ENCODE measurements at places on chromosomes 6 and 20. TPM values are rescaled to one million over a fixed set of nuclear protein-coding genes. Genes with fewer than 3 reads are reported as not detected.

Gene CYP21A2
- 1.2 TPM for total RNA-seq

Gene RAB44
- total RNA-seq = 1.6 TPM

Gene PPP1R16B
- total RNA-seq = 8.4 TPM

Gene RAE1
- total RNA-seq = 15.9 TPM

Gene ABHD16B
- not detected for total RNA-seq

Gene STX11
- 54.5 TPM for total RNA-seq

Gene NOX3
- total RNA-seq = not detected

Gene CCR6
- total RNA-seq = not detected

DNA sequence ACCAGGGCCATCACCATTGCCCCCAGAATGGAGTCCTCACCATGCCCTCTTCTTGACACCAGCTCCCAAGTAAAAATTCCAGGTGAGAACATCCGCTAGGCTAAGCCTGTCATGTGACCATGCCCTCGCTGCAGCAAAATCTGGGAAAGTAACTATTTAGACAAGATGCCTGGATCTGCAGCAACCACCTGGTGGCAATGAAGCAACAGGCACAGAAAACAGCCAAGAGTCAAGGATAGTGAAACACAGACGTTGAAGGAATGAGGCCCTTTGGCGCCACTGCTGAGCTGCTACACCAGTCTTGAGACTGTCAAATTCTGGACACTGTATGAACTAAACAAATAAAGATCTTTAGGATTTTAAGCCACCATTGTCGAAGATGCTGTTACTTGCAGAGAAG is 30.1 kb upstream of the TGM6 start:
- no peak for DNase-seq

DNA sequence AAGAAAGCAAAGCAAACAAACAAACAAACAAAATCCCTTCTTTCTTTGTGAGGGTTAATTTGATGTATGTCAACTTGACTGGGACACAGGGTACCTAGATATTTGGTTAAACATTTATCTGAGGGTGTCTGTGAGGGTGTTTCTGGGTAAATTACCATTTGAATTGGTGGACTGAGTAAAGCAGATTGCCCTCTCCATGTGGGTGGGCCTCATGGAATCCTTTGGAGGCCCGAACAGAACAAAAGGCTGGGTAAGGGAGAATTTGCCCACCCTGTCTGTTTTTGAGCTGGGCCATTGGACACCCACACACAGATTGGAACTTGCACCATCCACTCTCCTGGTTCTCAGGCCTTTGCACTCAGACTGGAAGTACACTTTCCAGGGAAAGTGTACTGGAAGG is 628.8 kb upstream of the CITED2 start:
- no peak for DNase-seq

GRCh38 chr6:108561742-108562502 is 1.2 kb downstream of the FOXO3 start:
- peak; percentile 49 for DNase-seq

DNA sequence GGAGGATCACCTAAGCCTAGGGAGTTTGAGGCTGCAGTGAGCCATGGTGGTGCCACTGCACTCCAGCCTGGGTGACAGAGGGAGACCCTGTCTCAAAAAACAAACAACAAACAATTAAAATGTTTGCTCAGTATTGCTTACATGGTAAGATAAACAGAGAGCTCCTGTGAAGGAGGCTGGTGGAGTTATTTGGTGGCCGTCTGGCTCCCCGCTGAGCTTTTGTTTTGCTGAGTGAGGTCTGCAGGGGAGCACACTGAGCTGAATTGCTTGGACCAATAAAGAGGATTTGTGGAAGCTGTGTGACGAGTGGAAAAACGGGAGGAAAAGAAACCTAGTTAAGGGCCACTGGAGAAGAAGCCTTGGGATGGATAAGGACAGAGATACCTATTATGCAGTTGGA is 41.1 kb upstream of the BMP6 start:
- no peak for DNase-seq

GRCh38 chr6:87663434-87663833 is 38.6 kb downstream of the AKIRIN2 start:
- no peak for DNase-seq

- no peak for DNase-seq
Observed at GRCh38 chr6:152566103-152566875, 70.9 kb downstream of the SYNE1 start.

- no peak for DNase-seq
Observed at GRCh38 chr20:48791666-48792071, 36.1 kb downstream of the PREX1 start.

GRCh38 chr6:141965016-141965545 is 167.6 kb upstream of the GJE1 start:
- no peak for DNase-seq

- peak; percentile 77 for DNase-seq
Observed at GRCh38 chr20:34069341-34070078, 42.5 kb downstream of the EIF2S2 start.

- no peak for DNase-seq
Observed at GRCh38 chr20:40336533-40336932, 352.5 kb downstream of the MAFB start.

DNA sequence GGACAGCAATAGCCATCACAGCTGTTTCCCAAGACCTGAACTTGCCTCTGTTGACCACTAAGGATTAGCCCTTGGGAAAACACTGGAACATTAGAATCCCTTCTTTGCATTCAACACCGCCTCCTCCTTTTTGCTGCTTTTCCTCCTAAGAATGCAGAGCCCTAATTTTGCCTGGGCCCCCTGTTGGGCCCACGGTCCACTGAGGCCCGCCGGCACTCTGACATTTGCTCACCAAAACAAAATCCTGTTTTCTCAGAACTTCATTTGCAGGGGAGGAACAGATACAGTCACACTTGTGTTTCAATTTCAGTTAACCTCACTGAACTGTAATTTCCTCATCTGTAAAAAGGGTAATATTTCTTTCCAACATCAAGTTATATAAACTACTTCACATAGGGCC is 116.0 kb upstream of the JARID2 start:
- no peak for DNase-seq

GRCh38 chr6:40352527-40353170 is 234.5 kb downstream of the LRFN2 start:
- no peak for DNase-seq

- DNase-seq = no peak
Observed at GRCh38 chr20:61801857-61802442, 263.7 kb downstream of the TAF4 start.

DNA sequence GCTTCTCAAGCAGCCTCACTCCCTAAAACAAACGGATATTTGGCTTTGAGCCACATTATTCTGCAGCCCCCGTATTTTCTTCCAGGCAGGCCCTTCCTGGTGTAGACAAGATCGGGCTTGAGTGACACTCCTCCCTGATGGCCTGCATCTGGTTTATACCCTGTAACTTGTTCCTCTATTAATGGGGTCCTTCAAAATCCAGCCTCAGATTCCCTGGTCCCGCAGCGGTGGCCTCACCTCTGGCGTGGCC is 375 bp upstream of the TMEM14C start:
- DNase-seq = no peak

GRCh38 chr6:12635813-12636212 is 80.8 kb upstream of the PHACTR1 start:
- no peak for DNase-seq

- no peak for DNase-seq
Observed at GRCh38 chr6:437037-437392, 45.5 kb downstream of the IRF4 start.

DNA sequence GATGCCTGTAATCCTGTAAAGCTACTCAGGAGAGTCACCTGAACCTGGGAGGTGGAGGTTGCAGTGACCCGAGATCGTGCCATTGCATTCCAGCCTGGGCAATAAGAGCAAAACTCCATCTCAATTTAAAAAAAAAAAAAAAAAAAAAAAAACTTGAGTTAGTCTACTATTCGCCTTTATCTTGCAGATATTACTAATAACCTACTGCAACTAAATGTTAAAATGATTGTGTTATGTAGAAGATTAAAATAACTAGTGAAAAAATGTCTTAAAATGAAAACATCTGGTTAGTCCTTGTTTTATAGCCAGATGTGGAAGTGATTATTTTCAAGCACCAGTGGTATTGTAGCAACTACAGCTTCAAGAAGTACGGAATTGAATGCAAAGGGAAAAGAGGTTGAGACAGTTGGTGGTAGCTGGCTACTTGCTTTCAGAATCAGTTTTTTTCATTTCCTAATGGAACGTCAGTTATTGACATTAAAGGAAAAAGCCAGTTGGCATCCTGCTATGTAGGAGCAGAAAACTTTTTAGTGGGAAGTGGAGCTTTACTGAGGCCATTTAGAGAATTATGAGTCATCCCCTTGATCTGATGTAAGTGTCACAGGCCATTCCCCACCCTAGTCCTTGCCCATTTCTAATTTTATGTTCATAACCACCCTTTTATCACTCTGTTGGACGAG is 43.8 kb upstream of the DYNLRB1 start:
- DNase-seq = no peak

DNA sequence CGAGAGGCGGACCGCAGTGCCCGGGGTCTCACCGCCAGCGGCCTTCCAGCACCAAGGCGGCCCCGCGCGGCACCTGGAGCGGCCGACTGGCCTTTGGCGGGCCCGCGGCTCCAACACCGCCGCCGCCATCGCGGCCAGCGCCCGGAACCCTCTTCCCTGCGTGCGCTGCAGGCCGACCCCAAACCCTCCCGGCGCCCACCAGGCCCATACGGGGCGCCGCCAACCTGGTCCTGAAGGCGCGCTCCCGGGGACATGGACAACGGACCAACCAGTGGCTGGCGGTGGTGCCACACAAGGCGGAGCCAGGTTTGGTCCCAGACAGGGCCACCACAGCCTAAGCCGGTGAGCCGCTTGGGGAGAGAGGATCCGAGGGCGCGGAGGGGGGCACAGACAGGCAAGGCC is 1514.8 kb upstream of the DEFB115 start:
- peak; percentile 62 for DNase-seq

DNA sequence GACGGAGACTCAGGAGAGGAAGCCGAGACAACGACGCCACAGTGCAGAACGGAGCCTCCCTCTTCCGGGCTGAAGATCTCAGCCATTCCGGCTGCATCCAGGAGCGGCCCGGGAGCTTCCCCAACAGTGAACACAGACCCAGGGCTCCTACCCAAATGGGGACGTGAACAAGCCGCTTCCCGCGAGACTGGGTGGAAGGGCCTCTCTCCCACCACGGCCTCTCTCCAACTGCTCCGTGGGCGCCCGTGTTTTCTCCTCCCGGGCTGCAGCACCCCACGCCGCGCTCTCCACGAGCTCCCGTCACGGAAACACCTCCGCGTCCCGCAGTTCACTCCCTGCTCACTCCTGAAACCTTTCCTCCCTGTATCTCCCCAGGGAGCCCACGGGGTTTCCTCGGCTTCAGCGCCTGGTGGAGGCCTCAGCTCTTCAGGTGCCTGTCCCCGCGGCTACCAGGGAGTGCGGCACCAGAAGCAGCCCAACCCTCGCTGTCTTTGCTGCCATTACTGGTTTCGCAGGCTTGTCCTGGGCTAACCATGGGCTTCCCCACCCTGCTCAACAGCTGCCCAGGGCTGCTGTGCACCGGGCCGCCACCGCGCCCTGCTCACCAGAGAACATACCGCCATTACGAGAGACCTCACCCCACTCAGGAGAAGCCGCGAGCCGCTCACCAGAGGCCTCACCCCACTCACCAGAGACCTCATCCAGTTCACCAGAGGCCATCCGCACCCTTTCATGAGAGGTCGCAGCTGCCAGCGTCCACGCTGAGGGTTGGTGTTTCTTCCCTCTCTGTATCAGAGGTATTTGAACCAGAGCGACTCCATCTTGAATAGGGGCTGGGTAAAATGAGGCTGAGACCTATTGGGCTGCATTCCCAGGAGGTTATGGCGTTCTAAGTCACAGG is 922.8 kb downstream of the QKI start:
- DNase-seq = peak; percentile 65

All from upper lobe of left lung (tissue), 6 donors.